ENCODE measurements at places on chromosomes 3 and 15.

DNA sequence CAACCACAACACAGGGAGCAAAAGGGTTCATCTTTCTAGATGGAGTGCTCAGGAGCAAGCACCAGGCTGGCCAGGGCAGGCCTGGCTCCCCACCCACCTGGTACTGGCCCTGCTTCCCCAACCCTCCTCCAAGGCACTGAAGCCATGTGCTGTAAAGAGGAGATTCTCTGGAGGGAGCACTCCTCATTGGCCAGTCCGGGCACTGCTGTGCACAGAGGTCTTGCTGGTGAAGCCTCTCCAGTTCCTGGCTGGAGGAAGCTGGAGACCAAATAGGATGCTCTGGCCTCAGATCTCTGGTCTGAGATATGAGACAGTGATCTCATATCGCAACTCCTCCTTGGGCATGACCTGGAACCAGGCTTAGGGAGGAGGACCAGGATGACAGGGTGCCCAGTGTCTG lies 7.7 kb upstream of the SEMA3F start:
- DNase-seq, result no peak

GRCh38 chr3:187762792-187763191 lies 17.5 kb upstream of the BCL6 start:
- DNase-seq, result no peak

DNA sequence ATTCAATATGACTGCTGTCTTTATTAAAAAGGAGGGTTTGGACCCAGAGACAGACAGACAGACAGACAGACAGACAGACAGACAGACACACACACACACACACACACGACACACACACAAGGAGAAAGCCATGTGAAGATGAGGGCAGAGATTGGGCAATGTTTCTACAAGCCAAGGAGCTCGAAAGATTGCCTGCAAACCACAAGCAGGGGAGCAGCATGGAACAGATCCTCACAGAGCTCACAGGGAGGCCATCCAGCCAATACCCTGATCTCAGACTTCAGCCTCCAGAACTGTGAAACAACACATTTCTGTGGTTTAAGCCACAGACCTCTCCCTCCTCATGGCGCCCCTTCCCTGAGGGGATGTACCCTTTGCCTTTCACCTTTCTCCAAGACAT lies 35.8 kb upstream of the ABHD2 start:
- peak; percentile 97 for DNase-seq

GRCh38 chr3:62521464-62522105 lies 148.2 kb upstream of the FEZF2 start:
- DNase-seq, result no peak

Measured in fibroblast of the aortic adventitia (primary cell).